ENCODE measurements at places on chromosomes 7 and 10. TPM values are rescaled to one million over a fixed set of nuclear protein-coding genes. Genes with fewer than 3 reads are reported as not detected.

GRCh38 chr7:37483627-37484026, 35.0 kb upstream of the ELMO1 start:
- no peak overlapping the region for H3K4me3 ChIP-seq
- DNase-seq, result no peak
- no peak overlapping the region for H3K27ac ChIP-seq
- no peaks in the 10 kb centered on the region for H3K27me3 ChIP-seq
- no peaks in the 10 kb centered on the region for H3K36me3 ChIP-seq
- H3K4me1 ChIP-seq, result peaks cover 17% of the 10 kb centered on the region

Gene TMEM184A
- total RNA-seq, result not detected

DNA sequence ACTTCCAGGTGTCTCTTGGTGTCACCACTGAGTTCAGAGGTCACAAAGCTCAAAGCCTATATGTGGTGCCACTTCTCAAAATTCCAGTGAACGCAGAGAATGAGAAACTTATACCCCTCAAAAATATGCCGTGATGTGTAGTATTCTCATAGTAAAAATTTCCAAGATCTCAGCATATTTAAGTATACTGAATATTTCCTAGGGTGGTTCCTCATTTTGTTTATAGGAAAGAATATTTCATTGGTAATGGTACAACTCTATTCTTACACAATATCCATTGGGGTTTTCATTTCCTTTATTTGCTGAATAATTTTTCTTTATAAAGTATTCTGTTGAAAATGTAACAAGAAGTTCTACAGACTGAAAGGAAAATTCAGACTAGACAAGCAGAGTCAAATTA, 58.9 kb upstream of the ADO start:
- no peaks in the 10 kb centered on the region for H3K27me3 ChIP-seq
- no peak overlapping the region for H3K4me3 ChIP-seq
- no peak for DNase-seq
- no peak overlapping the region for H3K27ac ChIP-seq
- H3K4me1 ChIP-seq, result no peaks in the 10 kb centered on the region
- H3K36me3 ChIP-seq, result no peaks in the 10 kb centered on the region

- no peak overlapping the region for H3K4me3 ChIP-seq
- DNase-seq, result no peak
- no peaks in the 10 kb centered on the region for H3K27me3 ChIP-seq
- no peak overlapping the region for H3K27ac ChIP-seq
Measured at GRCh38 chr7:48411619-48412018, 240.4 kb downstream of the ABCA13 start.

- no peaks in the 10 kb centered on the region for H3K36me3 ChIP-seq
- H3K4me3 ChIP-seq, result no peak overlapping the region
- no peaks in the 10 kb centered on the region for H3K27me3 ChIP-seq
- no peak overlapping the region for H3K27ac ChIP-seq
- DNase-seq, result peak; percentile 18
Measured at GRCh38 chr7:41045556-41046123, 657.2 kb downstream of the INHBA start.

- H3K27me3 ChIP-seq, result no peaks in the 10 kb centered on the region
- H3K27ac ChIP-seq, result no peak overlapping the region
- no peak overlapping the region for H3K4me3 ChIP-seq
- H3K36me3 ChIP-seq, result no peaks in the 10 kb centered on the region
- no peak for DNase-seq
Measured at GRCh38 chr7:50149369-50149768, 56.3 kb upstream of the ZPBP start.

GRCh38 chr7:28016297-28016696, 164.3 kb downstream of the JAZF1 start:
- no peak for DNase-seq
- H3K27ac ChIP-seq, result no peak overlapping the region
- no peaks in the 10 kb centered on the region for H3K4me1 ChIP-seq

Gene ANK3
- 5.4 TPM for total RNA-seq

GRCh38 chr10:78688901-78689583, 379.7 kb upstream of the ZMIZ1 start:
- no peaks in the 10 kb centered on the region for H3K36me3 ChIP-seq
- no peak for DNase-seq
- H3K27me3 ChIP-seq, result no peaks in the 10 kb centered on the region
- H3K27ac ChIP-seq, result no peak overlapping the region
- H3K4me1 ChIP-seq, result no peaks in the 10 kb centered on the region
- H3K4me3 ChIP-seq, result no peak overlapping the region

GRCh38 chr10:86310291-86310690, 56.3 kb downstream of the GRID1 start:
- no peak overlapping the region for H3K4me3 ChIP-seq
- DNase-seq, result no peak
- H3K4me1 ChIP-seq, result no peaks in the 10 kb centered on the region
- no peaks in the 10 kb centered on the region for H3K36me3 ChIP-seq

Data from endothelial cell of umbilical vein (primary cell).